ENCODE measurements at places on chromosomes 1 and 21. TPM values are rescaled to one million over a fixed set of nuclear protein-coding genes. Genes with fewer than 3 reads are reported as not detected.

Gene CHAF1B
- 1.5 TPM for total RNA-seq

Gene NBPF6
- not detected for total RNA-seq

Gene BPNT1
- total RNA-seq: 10.6 TPM

Gene NMNAT2
- total RNA-seq: 2.2 TPM

Gene ACTL8
- not detected for total RNA-seq

Gene CLCA4
- total RNA-seq: not detected

Gene CDC7
- total RNA-seq: 1.4 TPM

Gene FMOD
- total RNA-seq: 19.3 TPM

Gene NLRP3
- total RNA-seq: 0.66 TPM

Gene TSSK3
- total RNA-seq: 3.6 TPM

Gene C1orf210
- not detected for total RNA-seq

Gene YIPF1
- total RNA-seq: 27.1 TPM

Gene CACNA1S
- total RNA-seq: not detected

Gene SLC35F3
- total RNA-seq: 0.16 TPM

Gene SPRR3
- total RNA-seq: 12.7 TPM

Gene LRRC7
- 0.81 TPM for total RNA-seq

Gene C1orf141
- total RNA-seq: not detected

Gene ZNF672
- total RNA-seq: 25.6 TPM

Gene GBP6
- total RNA-seq: not detected

Gene RORC
- not detected for total RNA-seq
